ENCODE measurements at places on chromosomes 3 and 15.

DNA sequence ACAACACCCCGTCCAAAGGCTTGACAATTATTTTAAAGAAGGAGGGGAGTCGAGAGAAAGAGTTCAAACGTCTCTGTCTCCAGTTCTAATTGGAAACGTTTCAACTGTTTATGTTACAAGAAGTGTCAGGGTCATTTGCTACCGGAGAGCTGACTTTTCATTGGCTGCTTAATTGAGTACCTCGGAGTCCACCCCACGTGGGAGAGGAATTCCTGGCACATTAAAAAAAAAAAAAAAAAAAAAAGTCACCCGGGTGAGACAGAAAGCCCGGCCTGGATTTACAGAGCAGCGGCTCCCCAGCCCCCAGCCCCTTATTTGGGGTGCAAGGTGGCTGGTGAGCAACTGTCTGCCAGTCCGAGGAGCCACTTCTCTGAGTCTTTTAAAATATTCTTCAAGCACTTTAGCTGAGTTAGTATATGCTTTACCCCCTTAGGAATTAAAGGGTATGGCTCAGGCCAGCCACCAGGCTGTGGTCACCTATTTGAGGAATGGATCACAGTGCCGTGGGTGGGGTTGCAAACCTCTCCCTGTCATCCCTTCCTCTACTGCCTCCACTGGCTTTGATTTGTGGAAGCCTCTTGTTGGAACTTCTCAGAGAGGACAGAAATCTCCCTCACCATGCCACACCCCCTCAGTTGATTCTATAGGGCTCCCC is 3.9 kb upstream of the TLE3 start:
- peak; percentile 67 for DNase-seq

- no peak for DNase-seq
Observed at GRCh38 chr3:53382106-53382505, 34.8 kb upstream of the DCP1A start.

DNA sequence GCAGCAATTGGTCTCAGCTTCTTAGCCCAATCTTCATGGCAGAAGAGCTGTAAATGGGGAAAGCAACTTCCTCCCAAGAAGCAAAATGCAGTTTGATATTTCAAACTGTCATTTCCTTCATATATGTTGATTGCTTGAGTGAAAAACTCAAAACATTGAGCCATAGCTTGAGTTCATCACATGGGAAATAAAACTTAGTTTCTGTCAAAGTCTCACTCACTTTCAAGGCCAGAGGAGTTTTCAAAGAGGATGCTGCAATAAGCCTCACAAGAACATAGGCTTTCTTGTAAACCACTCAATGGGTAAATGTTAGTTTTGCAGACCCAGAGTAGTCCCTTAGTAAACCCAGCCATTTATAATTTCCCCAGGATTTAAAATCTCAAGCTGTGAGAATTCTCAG is 29.1 kb upstream of the SUCLG2 start:
- DNase-seq: no peak

DNA sequence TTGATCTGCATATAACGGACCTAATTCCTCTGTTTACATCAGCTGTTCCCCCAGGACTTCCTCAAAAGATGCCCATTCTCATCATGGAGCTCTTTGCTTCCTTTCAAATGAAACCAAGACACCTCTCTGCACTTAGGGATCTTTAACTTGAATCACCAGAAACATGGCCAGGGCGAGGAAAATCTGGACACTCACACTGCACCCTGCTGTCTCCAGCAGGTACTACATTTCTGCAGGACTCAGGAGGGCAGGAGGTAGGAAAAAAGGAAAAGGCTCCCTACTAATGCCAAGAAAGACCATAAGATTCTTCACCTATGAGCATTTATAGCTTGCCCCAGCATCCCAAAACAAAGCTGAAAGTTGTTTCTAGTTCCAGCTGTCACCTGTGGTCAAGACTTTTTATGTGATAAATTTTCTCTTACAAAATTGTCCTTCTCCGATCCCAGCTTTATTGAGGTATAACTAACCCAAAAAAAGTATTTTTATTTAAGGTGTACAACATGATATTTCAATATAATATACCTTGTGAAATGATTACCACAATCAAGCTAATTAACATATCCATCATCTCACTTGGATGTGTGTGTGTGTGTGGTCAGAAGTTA is 87.3 kb upstream of the C15orf61 start:
- DNase-seq: no peak

GRCh38 chr3:163838769-163839168 is 1239.5 kb downstream of the SI start:
- DNase-seq: no peak

DNA sequence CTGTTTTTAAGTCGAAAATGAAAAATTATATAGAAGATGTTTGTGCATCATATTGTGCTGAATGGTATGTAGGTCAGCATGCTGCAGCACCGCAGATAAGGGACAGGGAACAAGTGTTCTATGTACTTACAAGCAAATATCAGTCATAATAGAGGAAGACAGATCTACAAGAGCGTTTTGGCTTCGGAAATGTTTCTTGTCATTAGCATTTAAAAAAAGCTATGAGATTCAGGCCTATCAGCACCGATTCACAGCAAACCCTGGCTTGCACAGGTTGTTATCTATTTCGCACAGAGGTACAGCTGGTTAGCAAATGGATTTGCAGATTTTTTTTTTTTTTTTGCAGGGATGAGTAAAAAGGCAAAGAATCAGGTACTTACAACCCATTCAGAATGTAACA is 204.2 kb upstream of the TBC1D5 start:
- no peak for DNase-seq

DNA sequence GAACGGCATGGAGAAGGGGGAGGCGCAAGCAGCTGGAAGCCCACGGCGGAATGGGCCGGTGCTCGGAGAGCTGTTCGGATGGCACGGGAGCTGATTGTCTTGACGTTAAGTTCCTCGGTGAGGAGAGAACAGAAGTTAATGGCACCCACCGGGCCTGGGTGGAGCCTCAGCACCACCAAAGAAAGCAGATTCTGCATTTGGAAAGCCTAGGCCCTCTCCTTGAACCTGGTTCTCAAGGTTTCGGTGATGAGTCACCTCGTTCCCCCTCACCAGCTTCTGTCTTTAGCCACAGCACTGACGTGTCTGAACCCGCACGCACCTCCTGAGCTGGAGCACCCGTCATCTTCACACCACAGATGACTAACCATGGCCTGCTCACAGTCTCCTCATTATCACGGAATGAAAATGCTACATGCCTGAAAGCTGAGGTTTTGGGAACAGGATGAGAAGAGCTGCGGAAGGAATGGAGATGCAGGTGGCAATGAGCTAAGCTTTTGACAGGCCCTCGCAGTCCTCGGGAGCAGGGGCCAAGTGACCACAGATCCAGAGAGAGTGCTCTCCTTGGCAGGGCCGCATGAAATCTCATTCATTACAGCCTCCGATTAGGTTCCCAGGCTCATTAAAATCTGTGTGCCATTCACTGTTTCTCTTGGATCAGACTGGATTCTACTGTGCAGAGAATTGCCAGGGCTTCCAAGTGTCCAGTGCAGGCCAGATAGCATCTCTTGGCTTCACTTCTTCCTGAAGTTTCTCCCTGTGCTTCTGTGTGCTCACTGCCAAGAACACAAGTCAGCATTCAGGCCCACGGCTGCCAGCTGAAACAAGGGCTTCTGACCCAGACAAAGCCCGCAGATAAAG is 96.3 kb upstream of the DLG1 start:
- no peak for DNase-seq

DNA sequence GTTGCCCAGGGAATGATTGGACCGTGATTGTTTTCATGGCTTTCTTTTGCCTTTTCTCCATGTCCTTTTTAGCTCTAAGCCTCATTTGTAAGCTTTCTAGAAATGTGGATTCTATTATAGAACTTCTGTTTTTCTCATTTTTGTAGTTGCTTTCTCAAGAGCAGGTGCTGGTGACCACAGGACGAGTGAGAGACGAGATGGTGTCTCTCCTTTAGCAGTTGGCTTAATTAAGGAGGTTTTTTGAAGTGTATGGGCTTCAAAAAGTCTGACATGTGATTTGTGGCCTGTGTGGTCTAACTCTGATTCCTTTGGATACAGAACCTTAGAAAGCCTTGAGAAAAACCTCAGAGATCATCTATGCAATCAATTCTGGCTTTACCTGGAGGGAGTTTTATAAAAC is 292.8 kb downstream of the LPP start:
- DNase-seq: no peak

DNA sequence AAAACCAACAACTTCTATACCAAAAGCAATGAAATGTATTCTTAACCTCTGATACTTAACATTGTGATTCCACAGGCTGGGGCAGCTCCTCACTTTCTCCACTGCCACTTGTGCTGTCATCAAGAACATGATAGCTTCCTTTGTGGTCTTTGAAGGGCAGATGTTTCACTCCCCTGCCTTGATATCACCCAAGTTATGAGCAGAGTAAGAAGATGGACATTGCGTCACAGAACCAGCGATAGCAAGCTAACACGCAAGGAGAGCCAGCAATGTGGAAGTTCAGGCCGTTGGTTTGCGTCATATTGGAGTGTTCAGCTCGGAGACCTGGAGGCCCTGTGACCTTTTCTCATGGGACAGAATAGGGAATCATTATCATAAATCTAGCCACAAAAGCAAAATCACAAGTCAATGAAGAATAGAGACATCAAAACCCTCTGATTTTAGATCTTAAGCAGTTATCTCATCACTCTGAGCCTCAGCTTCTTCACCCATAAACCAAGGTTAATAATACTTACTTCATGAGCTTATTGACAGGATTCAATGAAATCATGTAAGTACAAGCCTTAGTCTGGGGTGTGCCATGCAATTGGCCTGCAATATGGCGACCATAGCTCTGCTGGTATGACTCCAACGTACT is 183.8 kb upstream of the THBS1 start:
- DNase-seq: no peak

GRCh38 chr3:55639896-55640765 is 153.0 kb upstream of the WNT5A start:
- DNase-seq: no peak

DNA sequence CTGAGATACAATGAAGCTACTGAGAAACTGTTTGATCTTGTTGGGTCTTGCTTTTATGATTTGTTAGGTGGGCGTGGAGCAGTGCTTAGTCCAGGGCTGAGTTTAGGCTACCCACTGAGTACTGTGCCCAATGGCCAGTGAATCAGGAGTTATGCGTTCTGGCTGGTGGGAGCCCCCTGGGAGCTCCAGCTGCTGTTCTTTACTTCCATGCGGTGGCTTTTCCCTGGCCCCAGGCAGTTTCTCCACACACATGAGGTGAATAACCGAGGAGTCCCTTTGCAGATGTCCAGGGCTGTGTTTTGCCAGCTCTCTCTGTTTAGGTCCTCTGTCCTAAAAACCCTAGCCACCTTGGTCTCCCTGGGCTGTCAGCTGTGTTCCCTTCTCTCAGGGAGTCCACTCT is 106.5 kb downstream of the KLF13 start:
- DNase-seq: no peak

DNA sequence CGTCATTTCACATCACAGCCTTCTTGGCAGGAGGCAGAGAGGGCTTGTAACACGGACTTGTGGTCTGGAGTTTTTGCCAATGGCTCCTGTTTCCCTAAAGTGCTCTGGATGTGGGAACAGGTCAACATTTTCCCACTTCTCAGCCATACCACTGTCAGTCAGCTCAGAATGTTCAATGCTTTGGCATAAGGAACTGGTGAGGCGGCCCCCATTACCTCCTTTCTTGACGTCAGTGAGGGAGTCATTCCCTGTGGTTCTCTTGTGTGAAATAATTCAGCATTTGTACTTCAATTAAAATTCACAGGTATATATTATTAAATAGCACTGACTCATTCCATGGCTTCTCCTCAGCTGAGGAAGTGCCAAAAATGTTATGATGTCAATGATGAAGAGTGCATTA is 167.1 kb downstream of the P3H2 start:
- no peak for DNase-seq

GRCh38 chr3:77562089-77562488 is 522.2 kb downstream of the ROBO2 start:
- no peak for DNase-seq

GRCh38 chr3:176839901-176840300 is 357.4 kb downstream of the TBL1XR1 start:
- no peak for DNase-seq

GRCh38 chr3:150299201-150299600 is 108.9 kb upstream of the TSC22D2 start:
- no peak for DNase-seq

- no peak for DNase-seq
Observed at GRCh38 chr3:32089476-32089875, 16.9 kb upstream of the GPD1L start.

- DNase-seq: no peak
Observed at GRCh38 chr15:52438047-52438446, 90.6 kb downstream of the MYO5A start.

- DNase-seq: no peak
Observed at GRCh38 chr3:114586119-114586518, 292.3 kb downstream of the TIGIT start.

DNA sequence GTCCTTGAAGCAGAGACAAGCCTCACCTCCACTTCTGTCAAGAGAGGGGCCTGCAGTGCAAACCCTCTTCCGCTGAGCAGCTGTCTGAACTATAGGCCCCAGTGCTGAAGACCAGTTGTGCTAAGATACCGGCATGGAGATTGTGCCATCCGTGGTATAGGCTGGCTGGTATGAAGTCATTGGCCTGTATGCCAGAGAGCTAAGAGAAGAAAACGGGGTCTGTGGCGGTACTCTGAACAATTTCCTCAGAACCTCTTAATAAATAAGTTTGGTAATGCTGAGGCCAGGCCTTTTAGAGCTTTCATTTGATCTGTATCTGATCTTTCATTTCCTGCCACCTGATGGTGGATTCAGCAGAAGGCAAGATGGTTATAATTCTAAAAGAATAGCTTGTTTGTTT is 123.0 kb downstream of the LRIG1 start:
- DNase-seq: no peak

DNA sequence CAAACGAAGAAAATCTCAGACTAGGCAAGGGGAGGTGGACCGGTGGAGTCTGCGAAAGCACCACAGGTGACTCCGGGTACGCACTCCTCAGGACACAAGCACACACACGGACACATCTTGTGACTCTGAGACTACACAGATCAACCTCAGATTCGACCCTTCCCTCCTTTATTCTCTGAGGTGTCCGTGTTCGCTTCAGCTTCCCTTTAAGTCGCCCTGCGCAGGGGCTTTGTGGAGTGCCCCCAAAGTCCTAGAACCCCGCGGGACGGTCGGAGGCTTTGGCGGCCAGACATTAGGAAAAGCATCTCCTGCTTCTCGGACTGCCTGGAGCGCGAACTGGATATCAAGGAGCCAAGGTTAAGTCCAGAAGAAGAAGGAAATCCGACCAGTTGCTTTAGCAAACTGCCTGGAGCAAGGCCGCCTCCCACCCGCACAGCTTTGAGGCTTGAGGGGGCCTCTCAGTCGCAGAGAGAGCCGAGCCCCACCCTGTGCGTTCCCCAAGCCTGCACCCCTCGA is 730 bp downstream of the DGKG start:
- DNase-seq: no peak

All from NCI-H1694 (cell line).